ENCODE measurements at places on chromosomes 1 and 21.
A peak's percentile ranks its signal among the peaks of the same experiment; 100 is the strongest.

GRCh38 chr1:111334169-111334568 lies 43.5 kb downstream of the CHIA start:
- peak; percentile 44 for DNase-seq

DNA sequence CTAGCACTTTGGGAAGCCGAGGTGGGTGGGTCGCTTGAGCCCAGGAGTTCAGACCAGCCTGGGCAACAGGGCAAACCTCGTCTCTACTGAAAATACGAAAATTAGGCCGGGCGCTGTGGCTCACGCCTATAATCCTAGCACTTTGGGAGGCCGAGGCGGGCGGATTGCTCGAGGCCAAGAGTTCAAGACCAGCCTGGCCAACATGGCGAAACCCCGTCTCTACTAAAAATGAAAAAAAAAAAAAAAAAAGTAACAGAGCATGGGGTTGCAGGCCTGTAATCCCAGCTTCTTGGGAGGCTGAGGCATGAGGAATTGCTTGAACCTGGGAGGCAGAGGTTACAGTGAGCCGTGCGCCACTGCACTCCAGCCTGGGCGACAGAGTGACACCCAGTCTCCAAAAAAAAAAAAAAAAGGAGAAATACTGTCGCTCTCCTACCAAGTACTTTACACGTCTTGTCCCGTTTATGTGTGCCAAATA lies 724 bp upstream of the NEK2 start:
- no peak for DNase-seq

- DNase-seq, result no peak
Observed at GRCh38 chr1:69833536-69833935, 265.8 kb downstream of the LRRC7 start.

DNA sequence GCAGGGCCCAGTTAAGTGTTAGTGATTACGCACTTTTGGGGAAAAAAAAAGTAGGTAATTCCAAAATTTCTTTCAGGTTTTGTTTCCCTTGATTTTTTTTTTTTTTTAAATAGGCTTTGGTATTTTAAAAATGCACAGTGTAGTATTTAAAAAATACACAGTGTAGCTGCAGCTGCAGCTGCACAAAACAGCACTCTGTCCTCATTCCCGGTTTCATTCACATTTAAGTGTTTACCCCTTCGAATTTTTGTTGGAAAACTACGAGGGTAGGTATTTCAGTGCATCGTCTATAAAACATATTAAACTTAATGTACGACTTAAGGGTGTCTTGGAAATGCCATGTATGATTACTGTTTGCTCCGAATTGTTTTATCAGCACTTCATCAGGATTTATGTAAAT lies 3.4 kb downstream of the NEK7 start:
- DNase-seq, result no peak

DNA sequence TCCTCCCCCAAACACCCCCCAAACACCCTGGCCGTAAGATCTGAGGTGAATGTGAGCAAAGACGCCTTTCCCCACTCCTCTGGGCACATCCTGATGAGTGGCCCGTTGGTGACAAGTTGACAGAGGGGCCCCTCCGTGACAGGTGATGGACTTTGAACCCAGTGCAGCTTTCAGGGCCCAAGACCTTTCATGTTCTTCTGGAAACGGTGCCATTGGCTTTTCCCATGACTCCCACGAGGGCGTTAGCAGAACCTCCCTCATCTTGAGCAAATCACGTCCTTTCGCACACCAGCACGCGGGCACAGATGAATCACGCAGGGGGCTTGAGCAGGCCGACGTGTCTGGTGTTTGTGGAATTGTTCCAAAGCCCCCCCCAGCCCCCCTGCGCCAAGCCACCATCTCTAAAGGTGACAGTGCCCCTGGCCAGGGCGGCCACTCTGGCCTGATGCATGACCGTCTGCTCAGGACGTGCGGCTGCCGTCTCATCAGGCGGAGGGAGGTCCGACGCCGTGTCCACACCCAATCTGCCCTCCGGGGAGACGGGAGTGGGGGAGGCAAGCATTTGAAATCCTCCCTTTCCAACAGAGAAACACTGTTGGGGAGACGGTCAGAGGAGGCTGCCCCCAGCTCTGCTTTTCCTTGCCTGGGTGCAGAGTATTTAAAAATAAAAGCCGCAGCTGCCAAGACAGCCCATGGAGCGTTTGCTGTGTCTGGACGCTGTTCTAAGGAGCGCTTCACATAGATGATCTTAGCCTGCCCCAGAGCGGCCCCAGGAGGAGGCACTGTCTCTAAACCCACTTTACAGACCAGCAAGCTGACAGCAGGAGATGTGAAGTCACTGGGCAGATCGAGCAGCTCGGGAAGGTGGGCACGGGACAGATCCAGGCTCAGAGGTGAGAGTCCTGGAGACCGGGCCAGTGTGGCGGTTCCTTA lies 98.3 kb upstream of the ARHGEF16 start:
- DNase-seq, result no peak

DNA sequence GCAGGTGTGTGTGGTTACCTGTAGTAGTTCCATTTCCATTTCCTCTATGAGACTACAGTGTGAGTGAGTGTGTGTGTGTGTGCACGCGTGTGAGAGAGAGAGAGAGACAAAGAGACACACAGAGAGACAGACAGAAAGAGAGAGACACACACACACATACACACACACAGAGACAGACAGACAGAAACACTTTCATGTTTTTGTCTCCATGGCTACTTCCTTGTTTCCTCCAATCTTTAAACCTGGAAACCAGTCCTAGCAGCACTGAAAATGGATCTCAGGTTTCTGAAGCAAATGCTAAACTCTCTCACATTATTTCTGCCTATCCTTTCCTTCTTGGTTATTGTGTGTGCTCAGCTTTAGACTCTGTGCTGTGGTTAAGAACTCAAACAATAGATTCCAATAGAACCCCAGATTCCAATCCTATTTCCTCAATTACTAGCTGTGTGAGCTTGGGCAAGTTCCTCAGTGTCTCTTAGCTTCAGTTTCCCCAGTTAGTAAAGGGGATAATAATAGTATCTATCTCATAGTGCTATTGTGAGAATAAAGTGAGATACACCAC lies 22.4 kb upstream of the ABCD3 start:
- no peak for DNase-seq

DNA sequence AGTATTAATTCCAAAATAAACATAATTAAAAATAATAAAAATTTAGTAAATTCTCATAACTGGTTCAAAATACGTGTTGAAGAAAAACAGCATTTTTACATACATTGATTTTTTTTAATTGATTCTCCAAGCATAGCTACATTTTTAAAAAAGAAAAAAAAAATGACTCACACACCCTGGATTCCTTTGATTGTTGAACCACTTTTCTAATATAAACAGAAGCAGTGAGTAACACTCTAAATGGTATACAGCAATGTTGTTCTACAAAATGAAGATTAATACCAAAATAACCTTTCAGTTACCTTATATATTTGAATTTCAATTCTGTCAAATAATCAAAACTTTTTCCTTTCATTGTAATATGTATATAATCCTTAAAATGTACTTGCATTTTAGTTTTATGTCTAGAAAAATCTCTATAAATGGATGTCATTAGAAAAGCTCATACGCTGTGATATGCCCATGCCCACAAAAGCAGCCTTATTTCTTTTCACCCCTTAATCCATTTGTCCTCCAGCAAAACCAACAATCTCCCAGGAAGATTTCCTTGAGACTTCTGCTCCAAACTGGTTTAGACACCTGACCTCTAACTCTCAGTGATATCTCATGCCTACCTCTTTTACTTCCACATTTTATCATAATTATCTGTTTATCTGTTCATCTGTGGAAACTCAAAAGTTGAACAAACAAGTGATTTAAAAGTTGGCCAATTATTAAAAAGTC lies 246.4 kb upstream of the NR5A2 start:
- no peak for DNase-seq

All from effector memory CD8-positive, alpha-beta T cell (primary cell).